ENCODE measurements at places on chromosomes 12 and 14.

GRCh38 chr14:81177225-81177624 is 43.5 kb downstream of the GTF2A1 start:
- DNase-seq, result no peak

DNA sequence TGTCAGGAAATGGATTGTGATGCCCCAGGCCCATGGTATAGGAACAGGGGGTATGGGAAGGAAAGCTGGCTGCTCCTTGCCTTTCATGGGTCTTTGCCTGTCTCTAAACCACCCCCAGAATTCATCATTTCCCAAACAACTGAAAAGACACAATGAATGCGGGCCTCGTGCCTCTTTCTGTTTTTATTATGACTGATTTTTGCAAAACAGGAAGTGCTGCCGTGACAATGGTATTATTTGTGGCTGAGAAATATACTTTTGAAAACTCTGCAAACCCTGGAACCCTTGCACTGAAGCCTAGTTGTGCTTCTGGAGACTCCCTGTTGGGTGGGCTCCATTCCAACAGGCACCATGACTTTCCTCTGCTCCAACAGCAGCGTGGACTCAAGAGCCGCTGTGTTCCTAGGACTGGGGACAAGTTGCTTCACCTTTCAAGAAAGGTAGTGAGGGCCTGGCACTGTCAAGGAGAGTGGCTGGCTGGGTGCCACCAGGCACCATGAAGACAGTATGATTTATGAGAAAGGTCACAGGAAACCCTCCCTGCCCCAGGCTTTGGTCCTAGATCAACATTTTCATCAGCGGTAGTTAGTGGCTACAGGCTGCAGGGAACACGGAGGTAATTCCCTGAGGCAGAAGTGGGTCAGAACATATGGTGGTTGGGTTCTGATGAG is 4.8 kb upstream of the DGLUCY start:
- no peak for DNase-seq

DNA sequence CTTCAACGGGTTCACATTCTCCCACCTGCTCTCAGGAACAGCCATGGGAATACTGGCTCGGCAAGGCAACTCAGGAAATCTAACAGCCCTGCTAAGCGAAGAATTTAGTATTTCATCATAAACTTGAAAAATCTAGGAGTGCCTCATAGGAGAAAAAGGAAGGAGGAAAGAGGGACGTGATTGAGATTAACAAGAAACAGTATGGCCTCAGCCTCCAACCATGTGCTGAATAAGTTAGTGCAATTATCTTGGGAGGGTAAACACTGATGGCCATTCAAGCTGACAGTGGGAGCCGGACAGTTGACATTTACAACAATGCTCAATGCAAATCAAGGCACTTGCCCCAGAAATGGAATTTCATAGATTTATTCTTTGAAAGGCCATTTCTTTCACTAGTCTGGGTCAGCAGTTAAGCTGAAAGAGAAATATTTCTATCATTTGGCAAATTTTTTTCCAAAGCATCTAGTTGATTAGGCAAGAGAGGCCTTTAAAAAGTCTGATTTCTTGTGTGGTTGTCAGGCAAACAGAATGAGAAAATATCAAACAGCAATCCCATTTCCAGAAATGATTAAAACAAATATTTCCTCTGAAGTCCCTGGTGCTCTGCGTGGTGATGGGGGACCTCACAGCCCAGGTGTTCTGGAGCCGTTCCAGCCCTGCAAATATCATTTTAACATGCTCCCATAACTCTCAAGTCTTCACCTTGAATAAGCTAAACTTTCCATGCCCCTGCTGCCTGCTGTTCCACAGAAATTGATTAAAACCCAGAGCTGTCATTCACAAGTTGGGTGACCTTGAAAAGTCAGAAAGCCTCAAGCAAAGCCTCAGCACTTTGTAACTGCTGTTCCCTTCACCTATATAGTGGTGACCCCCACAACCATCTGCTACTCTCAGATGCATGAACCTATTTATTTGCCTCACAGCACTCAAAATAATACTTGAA is 121.6 kb downstream of the PHLDA1 start:
- DNase-seq, result no peak

DNA sequence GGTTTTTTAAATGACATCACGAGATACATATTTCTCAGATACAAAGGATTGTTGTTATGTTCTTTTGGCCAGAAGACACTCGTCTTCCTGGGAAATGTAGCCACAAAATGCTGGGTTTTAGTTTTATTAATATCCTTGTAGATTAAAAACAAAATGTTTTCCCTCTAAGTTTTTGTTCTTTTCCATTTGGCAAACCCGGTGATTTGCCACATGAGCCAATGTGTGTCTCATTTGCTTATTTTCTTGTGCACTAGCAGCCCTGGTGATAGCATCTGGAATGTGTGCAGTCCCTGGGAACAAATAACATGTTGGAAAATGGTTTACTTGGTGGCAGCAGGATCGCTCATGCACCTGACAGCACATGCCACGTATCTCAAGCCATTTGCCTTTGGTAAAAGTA is 61.0 kb downstream of the HMGA2 start:
- DNase-seq, result no peak

GRCh38 chr14:80468331-80469122 is 257.2 kb upstream of the DIO2 start:
- no peak for DNase-seq

DNA sequence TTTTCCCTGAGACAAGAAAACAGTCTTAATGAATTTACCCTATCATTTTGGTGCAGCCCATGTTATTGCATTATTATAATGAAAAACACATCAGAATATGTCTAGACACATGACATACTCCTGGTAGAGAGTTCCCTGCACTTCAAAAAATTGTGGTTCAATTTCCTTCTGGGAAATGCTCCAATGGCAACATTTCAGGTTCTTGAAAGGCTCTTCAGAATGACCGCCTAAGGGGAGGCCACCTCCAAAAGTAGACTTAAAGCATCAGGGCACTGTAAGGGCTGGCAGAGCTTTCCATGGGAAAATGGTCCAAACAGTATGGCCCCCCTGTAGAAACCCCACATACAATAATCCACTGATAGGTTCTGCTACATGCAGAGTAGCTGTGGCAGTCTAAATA is 110.7 kb downstream of the SLC25A21 start:
- DNase-seq, result no peak

- no peak for DNase-seq
These were observed 5.5 kb upstream of the KRT84 start for GRCh38 chr12:52390739-52391617.

DNA sequence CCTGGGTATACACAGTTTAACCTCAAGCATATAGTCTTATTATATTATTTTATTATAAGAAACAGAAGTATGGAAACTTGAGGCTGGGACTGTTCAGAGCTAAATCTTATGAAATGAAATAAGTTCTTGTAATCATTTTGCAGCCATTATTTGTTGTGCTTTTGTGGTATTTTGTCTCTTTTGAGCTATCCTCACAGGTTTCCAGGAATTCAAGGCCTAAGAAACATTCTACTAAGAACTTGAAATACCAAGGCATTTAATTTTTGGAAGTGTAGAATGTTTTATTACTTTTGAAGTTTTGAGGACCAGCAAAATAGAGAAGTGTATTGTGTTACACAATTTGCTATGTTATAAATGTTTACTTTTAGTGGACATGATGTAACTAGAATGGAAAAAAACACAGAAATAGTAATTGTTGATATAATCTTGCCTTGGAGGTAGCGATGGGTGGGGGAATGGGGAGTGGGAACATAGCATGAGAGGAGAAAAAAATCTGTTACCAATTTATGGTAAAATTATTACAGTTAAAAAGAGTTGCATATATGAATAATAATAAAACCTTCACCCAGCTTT is 81.7 kb downstream of the CRADD start:
- no peak for DNase-seq

GRCh38 chr12:32446316-32447119 is 47.2 kb downstream of the FGD4 start:
- no peak for DNase-seq

DNA sequence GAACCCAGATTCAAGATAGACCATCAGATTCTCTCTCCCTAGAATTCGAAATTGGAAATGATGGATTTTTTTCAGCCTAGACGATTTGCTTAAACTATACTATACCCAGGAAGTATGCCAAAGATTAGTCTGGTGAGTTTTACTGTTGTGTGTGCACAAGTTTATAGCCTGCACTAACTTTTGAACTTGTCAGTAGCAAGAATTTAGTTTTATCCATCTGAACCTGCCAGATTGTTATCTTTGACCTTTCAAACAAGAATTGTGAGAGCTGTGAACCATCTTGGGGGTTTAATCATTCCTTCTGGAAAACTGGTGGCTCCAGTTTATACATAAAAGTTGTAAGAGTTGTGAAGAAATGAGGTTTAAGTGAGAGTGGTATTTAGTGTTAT is 243.5 kb upstream of the DAAM1 start:
- no peak for DNase-seq

DNA sequence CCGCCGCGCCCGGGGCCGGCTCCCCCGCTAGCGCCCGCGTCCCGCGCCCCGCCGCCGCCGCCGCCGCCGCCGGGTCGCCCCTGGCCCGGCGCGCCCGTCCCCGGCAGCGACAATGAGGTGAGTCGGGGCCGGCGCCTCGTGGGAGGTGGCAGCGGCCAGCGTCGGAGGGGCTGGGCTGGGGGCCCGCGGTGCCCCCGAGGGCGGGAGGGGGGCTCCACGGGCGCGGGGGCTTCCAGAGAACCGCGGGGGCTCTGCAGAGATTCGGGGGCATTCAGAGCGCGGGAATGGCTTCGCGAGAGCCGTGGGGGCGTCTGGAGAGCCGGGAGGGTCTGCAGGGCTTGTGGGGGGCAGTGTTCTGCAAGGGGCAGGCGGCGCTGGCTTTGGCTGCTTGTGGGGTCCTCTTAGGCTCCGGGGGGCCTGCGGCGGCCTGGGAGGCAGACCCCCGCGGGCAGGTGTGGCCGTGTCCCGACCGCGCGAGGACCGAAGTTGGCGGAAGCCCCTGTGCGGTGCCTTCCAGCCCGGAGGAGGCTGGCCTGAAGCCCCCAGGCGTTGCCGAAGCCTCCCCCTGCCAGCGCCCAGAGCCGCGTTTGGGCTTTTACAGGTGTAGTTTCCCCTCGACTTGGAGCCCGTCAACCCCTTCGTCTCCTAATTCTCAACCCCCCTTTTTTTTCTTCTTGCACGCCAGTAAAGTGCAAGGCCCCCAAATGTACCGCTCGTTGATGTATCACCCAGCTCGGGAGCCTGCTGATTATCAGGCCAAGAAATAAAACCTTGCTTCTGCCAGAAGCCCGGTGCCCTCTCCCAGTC is 93.1 kb upstream of the EVL start:
- no peak for DNase-seq

GRCh38 chr14:33720284-33720787 is 230.5 kb downstream of the EGLN3 start:
- DNase-seq, result no peak

- no peak for DNase-seq
These were observed 148.7 kb downstream of the SLC16A7 start for GRCh38 chr12:59744564-59744963.

DNA sequence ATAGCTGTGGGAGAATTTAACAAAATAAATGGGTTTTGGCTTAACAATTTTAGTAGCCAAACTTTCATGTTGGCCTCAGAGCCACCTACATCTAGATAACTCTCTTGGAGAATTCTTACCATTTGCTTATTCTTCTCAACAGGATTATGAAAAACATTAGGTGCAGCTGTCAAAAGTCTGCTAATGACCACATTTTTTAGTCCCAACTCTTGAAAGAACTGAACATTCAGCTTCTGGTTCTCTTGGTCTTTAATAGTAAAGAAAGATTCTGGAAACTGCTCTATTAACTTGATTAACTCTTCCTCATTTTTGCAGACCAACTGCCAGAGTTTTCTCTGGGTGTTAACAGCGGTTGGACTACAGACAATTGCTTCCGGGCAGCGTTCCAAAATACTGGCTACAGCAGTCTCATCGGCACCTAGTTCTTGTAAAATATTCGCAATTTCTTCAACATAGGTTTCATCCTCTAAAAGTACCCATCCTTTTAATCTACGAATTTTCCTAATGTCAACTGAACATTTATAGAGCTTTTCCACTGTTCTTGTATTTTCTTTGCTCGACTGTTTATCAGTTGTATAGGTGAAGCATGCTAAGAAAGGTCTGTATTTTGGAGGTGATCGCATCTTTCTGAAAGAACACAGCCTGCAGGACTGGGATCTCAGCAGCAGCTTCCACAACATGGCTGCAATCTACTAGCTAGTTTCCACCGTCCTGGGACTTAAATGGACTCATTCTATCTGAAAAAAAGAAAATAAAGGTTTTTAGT is 8.7 kb downstream of the MTERF2 start:
- DNase-seq, result no peak

DNA sequence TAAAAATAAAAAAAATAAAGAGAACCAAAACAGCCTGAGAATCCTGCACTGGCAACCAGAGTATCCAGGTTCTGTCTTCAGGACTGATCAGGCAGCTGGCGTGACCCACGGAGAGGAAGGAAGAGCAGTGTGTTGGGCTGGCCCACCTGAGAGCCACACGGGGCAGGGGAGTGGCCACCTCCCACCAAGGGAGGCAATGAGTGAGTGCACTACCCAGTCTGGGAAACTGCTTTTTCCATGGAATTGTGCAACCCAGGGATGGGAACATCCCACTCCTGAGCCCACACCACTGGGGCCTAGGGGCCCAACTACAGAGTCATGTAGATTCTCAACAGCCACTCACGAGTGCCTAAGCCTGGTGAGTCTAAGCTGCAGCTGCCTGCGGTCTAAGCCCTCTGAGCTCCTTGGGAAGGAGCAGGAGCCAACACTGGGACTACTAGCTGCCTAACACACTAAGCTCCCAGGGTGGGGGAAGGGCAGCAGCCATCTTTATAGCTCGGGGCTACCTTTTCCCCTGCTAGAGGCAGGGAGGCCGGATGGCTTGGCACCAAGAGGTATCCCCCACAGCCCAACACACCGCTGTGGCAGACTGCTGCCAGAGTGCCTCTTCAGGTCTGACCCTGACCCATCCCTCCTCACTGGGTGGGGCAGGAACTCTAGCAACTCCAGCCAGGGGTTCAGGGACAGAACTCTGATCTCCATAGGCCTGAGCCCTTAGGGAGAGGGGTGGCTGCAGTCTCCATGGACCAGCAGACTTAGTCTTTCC is 610.9 kb downstream of the RERGL start:
- no peak for DNase-seq
